ENCODE measurements at places on chromosomes 5 and 9.

DNA sequence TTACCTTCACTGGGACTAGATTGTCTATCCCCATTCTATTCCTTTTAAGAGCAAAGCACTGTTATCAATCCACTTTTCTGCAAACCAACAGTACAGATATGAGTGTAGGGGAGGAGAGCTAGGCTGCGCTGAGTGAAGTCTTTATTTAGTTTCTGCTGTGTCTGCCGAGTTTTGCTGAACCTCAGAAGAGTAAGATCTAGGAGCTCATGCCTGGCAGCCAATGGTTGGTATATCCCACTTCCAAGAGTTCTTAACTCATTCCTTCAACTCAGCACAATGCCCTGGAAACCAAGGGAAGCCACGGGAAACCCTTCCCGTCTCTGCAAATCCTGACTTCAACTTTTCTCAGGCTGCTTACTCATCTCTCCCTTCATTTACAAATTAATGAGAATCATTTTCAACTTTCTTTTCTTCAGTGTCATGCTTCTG is 58.0 kb upstream of the JAK2 start:
- no peak for DNase-seq

GRCh38 chr5:66596636-66597182 is 516 bp downstream of the MAST4 start:
- DNase-seq = peak; percentile 13

DNA sequence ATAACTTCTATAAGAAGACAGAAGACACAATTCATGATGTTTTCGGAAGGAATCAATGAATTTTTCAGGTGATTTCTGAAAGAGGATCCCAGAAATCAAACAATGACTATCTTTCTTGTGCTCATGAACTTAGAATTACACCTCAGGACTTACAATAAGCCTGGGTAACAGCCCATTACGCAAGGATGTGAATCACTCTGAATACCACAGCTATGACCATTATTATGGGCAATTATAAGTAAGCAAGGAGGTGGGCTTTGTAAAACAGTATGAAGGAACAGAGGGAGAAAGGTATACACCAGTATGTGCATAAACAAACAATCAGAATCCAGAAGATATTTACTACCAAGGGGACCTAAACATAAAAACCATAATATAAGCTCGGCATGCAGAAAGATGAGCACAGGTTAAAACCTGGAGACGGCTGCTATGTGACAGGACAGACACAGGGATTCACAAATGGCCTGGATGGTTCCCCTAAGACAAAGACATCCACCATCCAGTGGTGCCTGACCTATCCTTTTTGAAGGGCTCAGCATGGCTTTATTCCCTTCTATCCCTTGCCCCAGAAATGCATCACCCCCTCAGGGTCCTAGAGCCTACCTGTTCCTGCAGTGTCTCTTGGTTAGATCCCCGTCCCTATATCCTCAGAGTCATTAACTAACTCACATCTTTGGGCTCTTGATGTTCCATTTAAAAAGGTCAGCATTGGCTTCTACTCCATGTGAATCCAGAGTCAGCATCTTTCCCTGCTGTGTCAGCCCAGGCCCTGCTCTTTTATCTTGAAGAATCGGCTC is 21.8 kb upstream of the PPP2CA start:
- DNase-seq = no peak

GRCh38 chr9:113950195-113951031 is 74.3 kb downstream of the ZNF618 start:
- no peak for DNase-seq

DNA sequence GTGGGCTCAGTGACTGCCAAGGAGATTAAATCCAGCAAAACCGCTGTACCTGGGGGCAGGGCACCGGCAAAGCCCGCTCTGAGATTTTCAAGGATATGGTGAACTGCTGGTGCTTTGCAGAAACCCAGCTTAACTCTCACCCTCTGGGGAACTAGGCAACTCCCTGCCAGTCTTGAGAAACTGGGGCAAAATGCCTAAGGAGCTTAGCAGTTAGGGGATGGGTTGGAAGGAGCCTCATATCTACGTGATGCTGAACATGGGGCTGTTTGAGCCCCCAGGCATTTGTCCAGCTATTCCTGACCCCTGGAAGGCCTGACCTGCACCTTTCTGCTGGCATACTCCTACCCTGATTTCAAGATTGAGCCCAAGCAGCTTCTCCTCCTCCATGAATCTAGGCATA is 108.6 kb upstream of the TBC1D2 start:
- no peak for DNase-seq

GRCh38 chr9:34069831-34070230 is 21.1 kb upstream of the UBAP2 start:
- no peak for DNase-seq

- no peak for DNase-seq
Measured at GRCh38 chr5:63145167-63145566, 566.5 kb downstream of the LRRC70 start.

DNA sequence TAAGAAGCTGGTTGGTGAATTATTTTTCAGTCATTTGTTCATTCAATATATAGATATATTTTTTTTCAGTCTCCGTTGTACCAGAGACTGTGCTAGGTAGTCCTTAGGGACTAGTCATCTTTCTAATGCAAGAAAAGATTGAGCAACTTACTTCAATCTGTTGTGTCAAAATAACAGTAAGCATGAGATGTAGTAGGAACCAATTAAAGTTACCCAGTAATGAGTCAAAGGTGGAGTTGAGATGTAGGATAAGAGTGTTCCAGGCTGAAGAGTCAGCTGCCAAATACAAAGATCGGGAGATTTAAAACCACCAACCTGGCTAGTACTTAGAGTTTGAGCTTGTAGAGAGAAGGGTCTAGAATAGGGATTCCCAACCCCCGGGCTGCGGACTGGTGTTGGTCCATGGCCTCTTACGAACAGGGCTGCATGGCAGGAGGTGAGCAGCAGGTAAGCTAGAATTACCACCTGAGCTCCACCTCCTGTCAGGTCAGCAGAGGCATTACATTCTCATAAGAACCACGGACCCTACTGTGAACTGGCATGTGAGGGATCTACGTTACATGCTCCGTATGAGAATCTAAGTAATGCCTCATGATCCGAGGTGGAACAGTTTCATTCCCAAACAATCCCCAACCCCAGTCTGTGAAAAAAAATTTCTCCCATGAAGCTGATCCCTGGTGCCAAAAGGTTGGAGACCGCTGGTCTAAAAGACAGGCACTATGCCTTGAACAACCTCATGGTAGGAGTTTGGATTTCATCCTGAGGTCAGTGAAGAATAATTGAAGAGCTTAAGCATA is 1241.5 kb upstream of the WWC1 start:
- no peak for DNase-seq

- no peak for DNase-seq
Measured at GRCh38 chr5:118440496-118440895, 547.9 kb downstream of the DTWD2 start.

- DNase-seq = no peak
Measured at GRCh38 chr9:4839470-4839912, 46.7 kb downstream of the RCL1 start.

DNA sequence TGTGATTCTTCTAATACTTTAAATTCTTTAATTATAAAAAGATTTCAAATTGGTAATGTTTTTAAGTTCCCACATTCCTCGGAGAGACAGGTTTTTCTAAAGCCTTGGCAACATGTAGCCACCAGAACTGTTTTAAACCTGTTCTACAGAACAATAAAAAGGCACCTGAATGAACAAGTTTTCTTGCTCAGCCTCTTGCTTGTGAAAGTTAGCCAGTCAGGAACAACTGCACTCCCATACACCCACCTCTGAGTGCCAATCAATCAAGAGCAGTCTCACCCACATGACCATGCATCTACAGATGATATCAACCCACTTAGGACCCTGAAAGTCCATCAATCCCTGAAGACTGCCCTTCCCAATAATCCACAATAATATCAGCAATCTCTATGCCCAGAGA is 62.3 kb downstream of the AP3B1 start:
- no peak for DNase-seq

DNA sequence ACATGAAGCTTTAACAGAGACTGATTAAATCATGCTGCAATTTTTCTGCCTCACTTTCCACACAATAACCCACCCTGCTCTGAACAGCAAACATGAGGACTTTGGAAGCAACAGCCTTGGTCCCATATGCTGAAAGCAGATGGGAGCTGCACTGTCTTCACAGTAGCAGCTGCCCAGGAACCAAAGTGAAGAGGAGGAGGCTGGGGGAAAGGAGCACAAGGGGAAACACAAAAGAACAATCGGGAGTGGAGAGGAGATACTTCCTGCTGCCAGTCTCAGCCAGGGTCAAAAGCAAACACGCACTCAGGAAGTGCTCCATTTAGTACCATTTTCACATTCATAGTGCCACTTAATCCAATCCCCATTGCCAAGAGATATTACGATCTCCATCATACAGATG is 183.3 kb upstream of the PUM3 start:
- DNase-seq = no peak

- no peak for DNase-seq
Measured at GRCh38 chr5:179862891-179863290, 4.3 kb upstream of the MRNIP start.

GRCh38 chr5:58582019-58582802 is 664 bp upstream of the RAB3C start:
- no peak for DNase-seq

DNA sequence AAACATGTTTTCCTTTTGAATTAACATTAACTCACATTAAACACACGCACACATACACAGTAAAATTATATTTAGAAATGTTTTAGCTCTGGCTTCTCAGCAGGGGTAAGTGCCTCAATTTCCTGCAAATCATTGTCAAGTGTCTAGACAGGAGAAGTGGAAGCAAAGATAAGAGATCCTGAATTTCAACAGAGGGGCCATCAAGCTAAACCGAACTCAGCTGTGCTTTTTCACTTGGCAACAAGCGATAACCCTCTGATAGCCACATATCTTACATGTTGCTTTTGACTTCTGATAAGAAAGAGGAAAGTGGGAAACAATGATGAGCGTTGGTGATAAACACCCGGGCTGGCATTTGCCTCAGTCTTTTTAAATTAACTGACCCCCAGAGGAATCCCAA is 79.7 kb upstream of the SPDL1 start:
- no peak for DNase-seq

GRCh38 chr9:91725651-91726050 is 224.4 kb downstream of the ROR2 start:
- no peak for DNase-seq

DNA sequence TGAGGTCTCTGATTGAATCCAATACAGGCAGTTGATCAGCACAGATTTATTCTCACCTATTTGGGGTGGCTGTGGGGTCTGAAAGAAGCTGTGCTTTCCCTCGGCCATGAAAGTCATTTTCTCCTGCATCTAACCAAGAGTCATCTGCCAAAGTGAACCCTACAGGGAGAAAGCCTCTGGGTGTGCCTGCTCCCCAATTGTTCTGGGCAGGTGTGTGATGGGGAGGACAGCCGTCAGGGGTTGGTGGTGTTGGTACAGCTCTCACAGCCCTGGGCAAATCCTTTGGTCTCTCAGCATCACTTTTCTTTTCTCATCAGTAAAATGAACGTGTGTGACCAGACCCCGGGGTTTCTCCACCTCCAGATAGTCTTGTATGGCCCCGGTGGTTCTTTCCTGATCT is 2.5 kb downstream of the PHF2 start:
- DNase-seq = no peak

DNA sequence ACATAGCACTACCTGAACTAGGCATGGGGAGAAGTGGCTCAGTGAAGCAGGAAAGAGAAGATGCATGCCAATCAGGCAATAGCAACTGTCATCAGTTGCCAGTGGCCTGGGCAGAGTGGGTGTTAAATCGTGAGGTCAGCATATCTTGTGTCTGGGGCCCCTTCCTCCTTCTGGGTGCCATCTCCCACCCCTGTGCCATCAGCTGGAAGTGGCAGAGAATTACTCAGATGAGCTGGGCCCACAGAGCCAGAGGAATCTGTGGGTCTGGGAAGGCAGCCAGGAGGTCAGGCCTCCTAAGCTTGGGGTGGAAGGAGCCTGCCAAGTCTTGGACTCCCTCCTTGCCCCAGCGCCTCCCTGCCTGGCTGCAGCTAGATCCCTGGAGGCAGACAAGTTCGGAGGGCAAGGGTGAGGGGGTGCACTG is 66.5 kb downstream of the GALNT12 start:
- no peak for DNase-seq

DNA sequence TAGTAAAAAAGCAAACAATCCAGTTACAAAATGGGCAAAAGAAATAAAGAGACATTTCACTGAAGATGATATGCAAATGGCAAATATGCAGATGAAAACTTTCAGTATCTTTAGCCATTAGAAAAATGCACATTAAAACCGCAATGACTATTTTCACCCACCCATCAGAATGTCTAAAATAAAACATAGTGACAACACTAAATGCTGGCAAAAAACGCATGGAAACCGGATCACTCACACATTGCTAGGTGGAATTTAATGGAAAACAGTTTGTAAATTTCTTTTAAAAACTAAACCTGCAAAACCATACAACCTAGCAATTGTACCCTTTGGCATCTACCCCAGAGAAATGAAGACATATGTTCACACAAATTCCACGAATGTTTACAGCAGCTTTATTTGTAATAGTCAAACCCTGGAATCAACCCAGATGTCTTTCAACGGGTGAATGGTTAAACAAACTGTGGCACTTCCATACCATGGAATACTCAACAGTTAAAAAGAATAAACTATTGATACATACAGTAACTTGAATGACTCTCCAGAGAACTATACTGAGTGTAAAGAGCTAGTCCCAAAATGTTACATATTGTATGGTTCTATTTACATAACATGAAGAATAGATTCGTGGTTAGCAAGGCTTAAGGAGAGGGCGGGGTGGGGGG is 17.2 kb upstream of the PAM start:
- DNase-seq = no peak

GRCh38 chr5:100424787-100425186 is 110.4 kb upstream of the FAM174A start:
- no peak for DNase-seq

DNA sequence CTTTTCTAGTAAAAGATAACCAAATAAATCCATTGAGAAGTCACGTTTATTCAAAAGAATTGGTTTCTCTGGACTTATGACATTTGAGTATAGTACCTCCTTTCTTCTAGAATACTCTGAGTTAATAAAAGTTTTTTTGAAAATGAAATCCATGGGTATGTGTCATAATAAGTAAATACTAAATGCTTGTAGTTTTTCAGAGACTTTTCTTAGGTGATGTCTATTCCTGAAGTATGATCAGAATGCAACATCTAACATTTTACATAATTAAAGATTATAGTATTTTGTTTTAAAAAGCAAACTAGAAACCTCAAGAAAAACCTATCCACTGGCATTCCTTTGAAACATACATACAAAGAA is 63.2 kb downstream of the NFIB start:
- DNase-seq = no peak

- no peak for DNase-seq
Measured at GRCh38 chr9:2032234-2032633, 17.1 kb downstream of the SMARCA2 start.

All from activated naive CD8-positive, alpha-beta T cell treated with anti-CD3 and anti-CD28 coated beads, Interleukin-2, amount 50 U/mL, for 24 hours (primary cell).